Stimulated activated CD8-positive, alpha-beta memory T cell treated with anti-CD3 and anti-CD28 coated beads, Interleukin-2, amount 100 ng/mL, for 1 hour (primary cell): ENCODE measurements at places on chromosomes 11 and 22.

DNA sequence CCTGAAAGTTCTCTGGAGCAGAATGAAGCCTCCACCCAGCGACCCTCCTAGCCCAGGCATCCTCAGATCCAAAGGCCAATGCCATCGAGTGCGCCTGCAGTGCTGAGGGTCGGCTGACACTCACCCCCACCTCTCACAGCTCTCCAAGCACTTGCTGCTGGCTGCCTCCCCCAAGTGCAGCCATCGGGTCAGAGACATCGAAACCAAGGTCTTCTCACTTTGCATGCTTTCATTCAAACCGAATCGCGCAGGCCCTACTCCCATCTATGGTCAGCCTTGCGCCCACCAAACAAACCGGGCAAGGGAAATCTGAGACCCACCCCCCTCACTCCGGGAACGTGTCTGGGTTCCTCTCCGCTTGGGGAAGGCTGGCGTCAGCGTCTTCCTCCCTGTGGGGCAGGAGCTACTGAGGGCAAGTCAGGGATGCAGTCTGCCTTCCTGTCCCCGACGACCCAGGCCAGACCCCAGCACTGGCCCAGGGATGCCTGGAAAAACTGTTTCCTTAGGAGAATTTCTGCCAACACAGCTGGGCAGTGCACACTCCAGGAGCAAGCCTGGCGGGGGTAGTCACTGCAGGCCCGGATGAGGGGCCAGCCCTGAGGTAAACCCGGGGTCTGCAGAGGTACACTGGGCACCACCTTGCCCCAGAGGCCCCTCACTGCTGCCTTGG lies 7.0 kb downstream of the WNT7B start:
- DNase-seq: no peak

- no peak for DNase-seq
Observed at GRCh38 chr22:25402501-25403283, 161.8 kb upstream of the GRK3 start.

GRCh38 chr22:32106930-32107329 lies 52.2 kb downstream of the C22orf42 start:
- DNase-seq: no peak

DNA sequence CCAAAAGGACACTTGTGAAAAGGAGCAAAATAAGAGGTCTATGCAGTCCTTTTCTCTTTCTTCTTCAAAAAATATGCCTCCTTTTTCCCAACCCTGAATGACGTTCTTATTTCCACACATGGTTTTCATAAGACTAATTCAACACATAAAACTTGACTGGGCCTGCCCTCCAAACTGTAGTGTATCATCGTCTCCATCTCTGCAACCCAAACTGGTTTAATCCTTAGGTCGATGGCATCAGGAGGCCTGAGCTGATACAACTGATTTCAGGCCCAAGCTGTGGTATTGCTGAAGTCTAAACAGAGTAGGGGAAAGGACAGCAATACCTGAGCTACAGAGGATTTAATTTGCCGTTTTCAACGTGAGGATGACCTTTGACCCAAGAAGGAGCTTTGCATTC lies 130.0 kb upstream of the MTNR1B start:
- DNase-seq: no peak

GRCh38 chr11:71202598-71202944 lies 49.8 kb downstream of the SHANK2 start:
- no peak for DNase-seq

DNA sequence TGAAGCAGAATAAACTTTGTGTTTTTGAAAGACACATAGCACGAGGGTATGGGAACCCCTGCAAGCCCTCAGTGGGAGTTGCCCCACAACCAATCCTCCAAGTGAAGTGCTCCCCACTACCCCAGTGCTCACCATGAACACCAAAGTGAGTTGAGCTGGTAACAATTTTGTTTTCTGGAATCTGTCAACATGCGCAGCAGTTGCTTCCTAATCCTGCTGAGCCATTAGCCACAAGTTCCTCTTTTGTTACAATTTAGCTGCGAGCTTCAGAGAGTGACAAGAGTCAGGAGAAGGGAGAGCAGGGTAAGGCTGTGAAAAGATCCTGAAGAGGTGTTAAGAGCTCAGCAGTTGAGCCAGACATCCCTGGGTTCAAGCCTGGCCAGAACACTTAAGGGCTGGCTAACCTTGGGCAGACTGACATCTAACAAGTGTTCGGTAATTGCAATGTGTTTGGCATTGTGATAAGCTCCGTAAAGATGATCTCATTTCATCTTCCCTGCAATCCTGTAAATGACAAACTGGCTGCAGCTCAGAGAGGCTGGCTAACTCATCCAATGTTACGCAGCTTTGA lies 24.1 kb upstream of the ASPHD2 start:
- DNase-seq: no peak

DNA sequence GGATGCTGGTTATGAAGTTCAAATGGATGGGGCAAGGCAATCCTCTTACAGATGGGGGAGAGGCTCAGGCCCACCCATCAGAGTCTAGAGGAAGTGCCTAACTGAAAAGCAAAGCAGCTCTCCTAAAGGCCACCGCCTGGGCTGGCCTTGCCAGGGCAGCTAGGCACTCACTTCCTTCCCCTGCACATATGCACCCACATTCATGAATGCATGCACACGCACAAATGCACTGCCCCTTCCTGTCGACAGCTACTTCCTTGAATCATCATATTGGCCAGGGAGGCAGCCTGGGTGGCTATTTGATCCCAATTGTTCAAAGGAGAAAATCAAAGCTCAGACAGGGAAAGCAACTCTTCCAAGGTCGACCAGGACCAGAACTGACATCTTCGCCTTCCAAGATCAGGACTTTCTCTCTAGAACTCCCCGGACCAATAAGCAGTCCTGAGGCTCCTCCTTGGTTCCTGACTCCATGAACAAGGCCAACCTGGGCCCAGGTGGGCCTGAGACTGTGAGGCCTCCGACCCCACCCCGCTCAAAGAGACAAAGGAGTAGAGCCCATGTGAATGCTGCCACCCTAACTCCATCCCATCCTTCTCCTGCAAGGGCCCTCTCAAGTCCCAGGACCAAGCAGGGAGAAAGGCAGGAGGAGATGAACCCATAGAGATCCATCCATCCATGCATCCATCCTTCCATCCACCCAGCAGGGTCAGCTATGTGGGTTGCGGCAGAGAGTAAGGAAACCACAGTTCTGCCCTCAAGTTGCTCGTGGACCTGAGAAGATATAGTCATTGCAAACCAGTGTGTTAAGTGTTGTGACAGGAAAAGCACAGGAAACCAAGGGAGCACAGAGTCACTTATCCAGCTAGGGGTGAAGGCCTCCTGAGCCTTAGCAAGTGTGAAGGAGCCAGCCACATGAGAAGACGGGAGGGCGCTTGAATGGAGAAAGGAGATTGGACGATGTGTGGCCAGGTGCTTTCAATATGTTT lies 35.4 kb upstream of the LMO1 start:
- no peak for DNase-seq

DNA sequence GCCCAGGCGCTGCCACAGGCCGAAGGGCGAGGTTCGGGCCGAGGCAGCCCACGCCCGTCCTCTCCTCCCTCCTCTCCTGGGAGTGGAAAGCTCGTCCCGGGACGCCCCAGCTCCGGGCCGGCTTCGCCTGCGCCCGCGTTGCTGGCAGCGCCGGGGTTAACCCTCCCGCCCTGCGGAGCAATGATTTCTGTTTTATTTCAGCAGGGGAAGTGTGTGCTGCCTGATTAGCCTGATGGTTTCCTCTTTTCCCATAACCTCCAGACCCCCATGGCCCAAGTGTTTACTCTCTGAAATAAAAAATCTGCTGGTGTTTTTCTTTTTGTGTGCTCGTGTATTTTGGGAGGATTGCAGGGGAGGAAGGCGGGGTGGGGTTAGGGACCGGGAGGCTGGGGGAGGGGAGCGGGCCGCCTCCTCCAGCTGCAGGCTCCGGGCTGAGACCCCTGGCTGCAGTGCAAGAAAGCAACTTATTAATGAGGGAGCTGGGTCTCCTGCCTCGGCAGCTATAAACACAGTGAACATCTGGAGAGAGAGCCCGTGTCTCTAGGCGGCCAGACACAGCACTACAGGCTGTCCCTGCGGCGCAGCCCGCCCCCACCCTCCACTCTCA lies 38.6 kb downstream of the ETS1 start:
- DNase-seq: no peak

GRCh38 chr11:74437441-74438042 lies 29.8 kb downstream of the KCNE3 start:
- no peak for DNase-seq

- DNase-seq: no peak
Observed at GRCh38 chr11:64590763-64591221, at the start of gene SLC22A12. Gene SLC22A12, plus strand, starts transcription at chr11:64591220. Its CDS starts 337 bp downstream, at chr11:64591557.

DNA sequence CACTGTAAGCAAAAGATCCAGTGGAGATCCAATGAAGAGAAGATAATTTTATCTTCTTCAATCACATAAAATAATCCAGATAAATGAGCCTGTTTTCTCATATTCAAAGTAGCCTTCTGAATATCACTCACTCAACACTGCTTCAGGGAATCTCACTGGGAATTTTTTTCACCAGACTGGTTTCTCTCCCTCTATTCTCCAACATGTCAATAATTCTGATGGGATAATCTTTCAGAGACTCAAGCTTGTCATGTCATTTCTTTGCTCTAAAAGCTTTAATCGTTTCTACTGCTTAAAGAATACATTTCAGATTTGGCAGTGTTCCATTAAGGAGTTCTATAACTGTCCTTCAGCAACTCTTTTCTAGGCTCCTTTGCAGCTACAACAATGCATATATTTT lies 16.3 kb downstream of the CNTN5 start:
- no peak for DNase-seq

DNA sequence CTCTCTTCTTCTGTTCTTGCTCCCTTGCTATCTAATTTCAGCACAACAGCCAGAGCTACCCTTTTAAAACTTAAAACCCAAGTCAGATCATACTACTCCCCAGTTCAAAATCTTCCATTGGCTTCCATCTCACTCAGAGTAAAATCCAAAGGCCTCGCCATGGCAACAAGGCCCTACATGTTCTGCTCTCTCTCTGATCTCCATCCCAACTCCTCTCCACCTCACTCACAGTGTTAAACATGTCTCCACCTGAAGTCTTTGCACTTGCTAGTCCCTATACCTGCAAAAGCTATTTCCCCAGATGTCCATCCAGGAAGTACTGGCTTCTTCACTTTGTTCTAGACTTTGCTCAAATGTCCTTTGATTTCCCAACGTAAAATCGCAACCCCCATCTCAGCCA lies 3.0 kb upstream of the GRAP2 start:
- no peak for DNase-seq
